ENCODE measurements at places on chromosomes 6 and 20.

GRCh38 chr6:109718991-109719390 lies 27.9 kb downstream of the FIG4 start:
- DNase-seq, result no peak

DNA sequence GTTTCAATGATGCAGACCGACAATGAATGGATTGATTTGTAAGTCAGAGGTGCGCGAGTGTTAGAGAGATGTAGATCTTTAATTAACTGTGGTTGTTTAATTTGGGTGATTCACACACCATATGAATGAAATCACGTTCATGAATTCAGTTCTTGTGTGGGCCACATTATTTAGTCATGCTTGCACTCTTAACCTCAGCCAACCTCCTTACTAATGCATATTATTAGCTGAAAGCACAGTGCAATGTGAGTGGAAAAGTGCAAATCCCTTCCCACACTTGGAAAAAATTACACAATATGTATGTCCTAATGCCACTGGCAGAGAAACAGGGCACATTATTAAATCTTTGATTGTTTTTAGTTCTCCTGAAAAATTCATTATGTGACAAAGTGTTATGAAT lies 512.5 kb downstream of the BCKDHB start:
- DNase-seq, result no peak

GRCh38 chr6:106913676-106914280 lies 60.8 kb downstream of the CD24 start:
- DNase-seq, result no peak

GRCh38 chr20:8365634-8366033 lies 233.6 kb downstream of the PLCB1 start:
- no peak for DNase-seq

DNA sequence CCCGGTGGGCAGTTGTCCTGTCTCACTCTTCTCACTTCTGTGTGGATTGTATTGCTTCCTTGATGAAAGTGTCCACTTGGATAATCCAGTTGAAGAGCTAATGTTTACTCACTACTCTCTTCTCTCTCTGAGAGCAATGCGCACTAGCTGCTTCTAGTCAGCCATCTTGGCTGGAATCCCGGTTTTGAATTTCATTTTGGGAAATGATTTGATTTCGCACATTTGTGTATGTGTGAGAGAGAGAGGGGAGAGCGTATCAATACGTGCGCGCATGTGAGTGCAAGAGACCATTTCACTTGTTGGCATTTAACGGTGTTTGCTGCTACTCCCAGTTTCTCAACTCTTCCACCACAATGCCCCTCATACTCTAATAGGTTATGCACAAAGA lies 67.8 kb downstream of the KLHL32 start:
- no peak for DNase-seq

DNA sequence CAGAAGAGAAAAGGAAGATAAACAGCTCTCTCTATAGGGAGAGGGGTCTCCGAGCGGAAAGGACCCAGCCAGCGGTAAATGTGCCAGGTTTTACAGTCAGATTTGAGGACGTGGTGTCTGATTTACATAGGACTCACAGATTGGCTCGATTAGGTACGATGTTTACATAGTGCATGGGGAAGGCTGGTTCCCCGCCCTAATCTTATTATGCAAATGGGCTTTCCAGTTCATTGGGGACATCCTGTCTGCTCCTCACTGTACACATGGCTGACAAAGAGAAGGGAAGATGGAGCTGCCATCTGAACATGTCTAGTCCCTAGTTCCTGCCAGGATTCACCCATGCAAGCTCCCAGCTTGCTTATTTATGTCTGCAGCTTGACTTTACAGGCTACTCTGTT lies 119.9 kb downstream of the RNF144B start:
- no peak for DNase-seq

DNA sequence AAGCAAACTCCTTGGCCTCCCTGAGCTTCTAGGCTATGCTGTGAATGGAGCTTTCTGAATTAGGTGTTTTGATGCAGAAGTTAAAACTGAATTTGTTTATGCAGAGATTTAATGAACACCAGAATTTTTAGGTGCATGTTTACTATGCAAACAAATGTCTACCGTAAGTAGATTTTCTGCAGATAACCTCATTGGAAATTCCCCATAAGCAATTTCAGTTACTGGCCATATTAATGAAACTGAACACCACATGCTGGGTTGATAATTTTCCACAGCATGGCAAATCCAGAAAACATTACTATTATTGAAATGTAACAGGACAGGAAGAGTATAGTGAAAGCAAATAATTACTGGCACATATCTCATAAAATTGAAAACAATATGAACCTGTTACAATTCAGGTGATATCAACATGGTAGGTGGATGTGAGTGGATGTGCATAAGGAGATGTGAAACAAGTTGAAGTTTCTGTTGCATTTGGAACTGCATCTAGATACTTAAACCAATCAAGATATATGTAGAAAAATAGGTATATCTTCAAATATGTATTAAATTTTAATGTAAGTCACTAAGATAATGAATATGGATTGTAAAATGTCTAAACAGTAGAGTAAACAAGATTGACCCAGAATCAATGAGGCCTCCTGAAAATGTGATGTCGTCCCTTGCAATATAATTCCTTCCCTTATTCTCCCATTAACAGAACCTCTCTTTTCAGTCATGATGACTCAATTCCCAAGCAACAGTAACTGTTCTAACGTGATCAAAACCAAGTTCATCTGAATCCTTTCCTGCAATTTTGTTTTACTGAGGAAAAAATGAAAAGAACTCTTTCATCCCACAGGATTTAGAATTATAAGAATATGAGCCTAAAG lies 11.0 kb downstream of the PTCHD4 start:
- DNase-seq, result no peak

GRCh38 chr6:87151781-87152525 lies 3.4 kb upstream of the ZNF292 start:
- no peak for DNase-seq

DNA sequence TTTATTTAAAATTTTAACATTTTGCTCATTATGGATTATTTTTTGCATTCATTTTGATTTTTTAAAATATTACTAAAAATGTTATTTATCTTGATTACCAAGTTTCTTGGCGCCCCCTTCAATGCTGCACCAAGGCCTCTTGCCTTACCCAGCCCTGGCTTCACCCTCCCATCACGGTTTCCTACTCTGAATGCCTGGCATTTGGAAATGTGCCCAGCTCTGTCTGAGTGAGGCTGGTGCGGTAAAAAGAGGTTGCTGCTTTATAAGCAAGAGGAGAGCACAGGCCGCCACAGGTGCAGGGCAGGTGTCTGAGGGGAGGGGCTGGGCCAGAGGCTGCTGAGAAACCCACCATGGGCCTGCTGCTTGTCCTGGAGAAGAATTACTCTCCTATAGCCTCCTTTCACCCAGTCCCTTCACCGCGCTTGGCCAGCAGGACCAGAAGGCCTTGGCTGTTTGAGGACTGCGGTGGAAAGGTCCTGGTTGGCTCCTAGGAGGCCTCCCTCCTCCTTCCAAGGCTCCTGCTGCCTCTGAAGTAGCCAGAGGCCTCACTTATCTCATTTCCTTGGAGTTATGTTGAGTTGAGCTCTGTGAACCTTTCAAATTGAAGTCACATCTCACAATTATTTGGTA lies 62.6 kb downstream of the BANF2 start:
- DNase-seq, result no peak

- DNase-seq, result no peak
These were observed at the start of gene SMOC2 for GRCh38 chr6:168440520-168441433. Gene SMOC2 (plus strand): TSS chr6:168441184. CDS start chr6:168441371, 187 bp downstream.

- no peak for DNase-seq
These were observed 22.5 kb downstream of the CUL9 start for GRCh38 chr6:43204271-43205105.

DNA sequence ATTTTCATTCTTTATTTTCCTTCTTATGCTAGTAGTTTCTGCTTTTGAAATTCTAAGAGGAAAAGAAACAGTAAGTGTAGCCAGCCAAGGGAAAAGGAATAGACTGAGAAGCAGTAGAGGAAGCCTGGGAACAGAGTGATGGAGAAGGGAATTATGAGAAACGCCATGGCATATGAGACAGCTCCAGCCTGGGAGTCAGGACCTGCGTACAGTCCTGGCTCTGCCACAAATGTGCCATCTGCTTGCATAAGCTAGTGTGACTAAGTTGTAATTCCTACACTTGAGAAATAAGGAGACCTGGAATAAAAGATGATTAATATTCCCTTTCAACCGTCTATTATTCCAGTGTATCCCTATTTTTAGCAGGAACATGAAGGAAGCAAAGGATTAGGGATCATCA lies 47.5 kb downstream of the OSTM1 start:
- DNase-seq, result no peak

- DNase-seq, result no peak
These were observed 448.9 kb upstream of the MANEA start for GRCh38 chr6:95128439-95128838.

DNA sequence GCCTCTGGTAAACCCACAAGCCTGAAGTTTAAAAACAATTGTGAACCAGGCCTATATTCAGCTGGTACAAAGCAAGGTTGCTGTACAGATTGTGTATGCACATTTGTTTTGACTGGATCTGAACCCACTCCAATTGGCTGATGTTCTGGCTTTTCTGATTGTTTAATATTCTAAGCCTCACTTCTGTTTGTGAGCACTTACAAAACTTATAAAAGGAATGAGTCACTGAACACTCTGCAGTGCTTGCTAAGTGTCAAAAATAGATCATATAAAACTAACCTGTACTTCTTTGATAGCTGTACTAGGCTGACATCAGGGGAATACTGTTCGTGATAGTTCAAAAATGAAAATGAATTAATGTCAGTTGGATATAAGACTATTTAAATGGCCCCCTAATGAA lies 12.1 kb downstream of the COL21A1 start:
- no peak for DNase-seq

DNA sequence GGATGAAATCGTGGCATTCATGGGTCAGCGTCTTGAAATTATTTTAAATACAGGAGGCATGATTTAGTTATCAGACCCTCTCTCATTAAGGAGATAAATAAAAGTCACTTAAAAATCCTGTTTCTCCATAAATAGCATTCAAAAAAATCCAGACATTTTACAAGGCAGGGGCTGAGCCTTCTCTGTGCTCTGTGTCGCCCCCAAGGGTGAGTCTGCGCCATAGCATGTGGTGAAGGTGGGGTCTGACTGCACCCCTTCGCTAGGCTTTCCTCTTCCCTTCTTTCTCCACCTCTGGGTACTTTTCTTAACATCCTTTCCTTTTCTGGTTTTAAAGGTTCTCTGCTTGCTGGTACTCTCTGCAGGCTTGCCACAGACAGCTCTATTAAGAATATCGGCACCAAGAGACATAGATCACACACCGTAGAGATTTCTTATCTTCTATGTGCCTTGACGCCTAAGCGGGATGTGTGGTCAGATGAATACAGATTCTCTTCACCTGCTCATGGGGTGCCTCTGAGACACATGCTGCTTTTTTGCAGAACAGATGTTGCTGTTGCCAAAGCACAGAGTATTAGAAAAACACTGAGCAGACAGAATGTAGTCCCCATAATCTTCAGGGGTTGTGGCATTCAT lies 20.1 kb upstream of the FAM209A start:
- DNase-seq, result no peak

DNA sequence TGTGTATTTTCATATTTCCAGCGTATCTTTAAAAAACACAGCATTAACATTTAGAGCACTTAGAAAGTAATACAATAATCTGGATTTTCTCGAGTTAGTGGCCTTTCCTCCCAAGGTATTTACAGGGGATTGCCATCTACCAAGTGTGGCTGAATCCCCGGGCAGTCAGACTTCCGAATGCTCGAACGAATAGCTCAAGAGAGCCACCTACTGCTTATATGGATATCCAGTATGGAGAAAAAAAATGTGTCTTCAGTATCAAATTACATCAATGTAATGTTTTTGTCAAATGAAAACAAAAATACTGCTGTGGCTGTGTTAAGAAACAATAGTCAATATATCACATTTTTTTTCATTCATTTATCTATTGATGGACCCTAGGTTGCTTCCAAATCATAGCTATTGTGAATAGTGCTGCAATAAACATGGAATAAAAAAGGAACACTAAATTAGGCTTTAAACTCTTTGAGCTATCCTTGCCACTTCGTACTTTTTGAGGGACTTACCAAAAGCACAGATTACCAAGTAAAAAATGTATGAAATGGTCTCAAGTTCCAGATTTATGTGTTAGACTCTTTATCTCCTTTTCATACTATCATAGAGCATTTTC lies 654.5 kb upstream of the PTCHD4 start:
- no peak for DNase-seq

DNA sequence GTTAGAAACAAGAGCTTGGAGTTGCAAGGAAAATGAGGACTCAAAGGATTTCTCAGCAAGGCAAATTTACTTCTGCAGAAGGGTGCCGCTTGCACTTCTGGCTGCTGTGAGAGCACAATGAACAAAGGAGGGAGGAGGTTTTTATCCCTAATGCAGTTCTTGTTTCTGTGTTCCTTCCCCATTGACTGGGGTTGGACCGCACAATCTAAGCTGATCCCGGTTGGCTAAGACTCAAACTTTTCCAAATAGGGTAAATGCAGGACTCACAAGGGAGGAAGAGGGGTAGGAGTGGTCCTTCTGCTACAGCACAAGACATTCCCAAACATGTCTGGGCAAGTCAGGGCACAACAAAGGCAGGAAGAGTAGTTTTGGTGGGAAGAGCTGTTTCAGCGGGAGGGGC lies 249.6 kb upstream of the MOCS1 start:
- DNase-seq, result no peak

GRCh38 chr6:134056046-134056445 lies 3.6 kb upstream of the SLC2A12 start:
- DNase-seq, result no peak

- no peak for DNase-seq
These were observed 201.4 kb downstream of the PTPRT start for GRCh38 chr20:42988319-42988718.

DNA sequence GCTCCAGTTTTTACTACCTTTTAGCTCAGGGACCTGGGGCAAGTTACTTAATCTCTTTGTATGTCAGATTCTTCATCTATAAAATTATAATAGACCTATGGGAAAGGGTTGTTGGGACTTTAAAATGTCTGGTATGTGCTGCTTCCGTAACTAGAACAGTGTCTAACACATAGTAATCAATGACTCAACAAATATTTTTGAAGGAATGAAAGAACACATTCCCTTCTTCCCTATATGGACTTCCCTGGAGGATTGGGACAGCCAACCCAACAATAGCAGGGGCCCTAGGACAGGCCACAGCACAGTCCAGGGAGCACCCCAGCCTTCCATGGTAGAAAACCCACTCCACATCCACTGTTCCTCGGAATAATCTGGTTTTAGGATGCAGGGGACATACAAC lies 50.7 kb upstream of the TPD52L1 start:
- no peak for DNase-seq

DNA sequence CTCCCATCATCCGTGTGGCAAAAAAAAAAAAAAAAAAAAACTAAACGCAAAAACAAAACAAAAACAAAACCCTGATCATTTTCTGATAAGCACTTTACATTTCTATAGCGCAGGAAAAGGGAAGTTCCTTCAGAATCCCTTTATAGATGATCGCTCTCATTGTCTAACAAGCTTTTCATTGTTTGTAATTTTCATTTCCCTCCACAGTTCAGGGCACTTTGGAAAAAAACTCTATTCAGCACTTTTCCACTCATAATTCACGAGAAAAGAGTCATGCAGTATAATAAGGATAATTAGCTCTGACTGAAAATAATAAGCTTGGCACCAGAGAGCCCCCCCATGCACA lies 89.4 kb upstream of the ATXN1 start:
- DNase-seq, result no peak
